ENCODE measurements at places on chromosomes 3 and 15. TPM values are rescaled to one million over a fixed set of nuclear protein-coding genes. Genes with fewer than 3 reads are reported as not detected.
A peak's percentile ranks its signal among the peaks of the same experiment; 100 is the strongest.

Gene MGLL
- total RNA-seq: 25.3 TPM

GRCh38 chr3:105385179-105385578 is 18.5 kb downstream of the ALCAM start:
- H3K36me3 ChIP-seq: peaks cover 6% of the 10 kb centered on the region
- peaks cover 45% of the 10 kb centered on the region for H3K4me1 ChIP-seq
- no peaks in the 10 kb centered on the region for H3K27me3 ChIP-seq
- DNase-seq: no peak

- H3K27ac ChIP-seq: peak overlapping the region; percentile 2
- H3K4me3 ChIP-seq: no peak overlapping the region
- no peak for DNase-seq
- H3K4me1 ChIP-seq: peaks cover 6% of the 10 kb centered on the region
- no peaks in the 10 kb centered on the region for H3K27me3 ChIP-seq
Observed at GRCh38 chr15:63763476-63764123, 70.1 kb downstream of the HERC1 start.

GRCh38 chr3:159732172-159733111 is 256.2 kb upstream of the IL12A start:
- no peaks in the 10 kb centered on the region for H3K36me3 ChIP-seq
- peaks cover 19% of the 10 kb centered on the region for H3K4me1 ChIP-seq
- peak overlapping the region; percentile 81 for H3K4me3 ChIP-seq
- no peaks in the 10 kb centered on the region for H3K27me3 ChIP-seq
- peak overlapping the region; percentile 50 for H3K27ac ChIP-seq
- DNase-seq: peak; percentile 73

Gene FAM43A
- total RNA-seq: 1.3 TPM

DNA sequence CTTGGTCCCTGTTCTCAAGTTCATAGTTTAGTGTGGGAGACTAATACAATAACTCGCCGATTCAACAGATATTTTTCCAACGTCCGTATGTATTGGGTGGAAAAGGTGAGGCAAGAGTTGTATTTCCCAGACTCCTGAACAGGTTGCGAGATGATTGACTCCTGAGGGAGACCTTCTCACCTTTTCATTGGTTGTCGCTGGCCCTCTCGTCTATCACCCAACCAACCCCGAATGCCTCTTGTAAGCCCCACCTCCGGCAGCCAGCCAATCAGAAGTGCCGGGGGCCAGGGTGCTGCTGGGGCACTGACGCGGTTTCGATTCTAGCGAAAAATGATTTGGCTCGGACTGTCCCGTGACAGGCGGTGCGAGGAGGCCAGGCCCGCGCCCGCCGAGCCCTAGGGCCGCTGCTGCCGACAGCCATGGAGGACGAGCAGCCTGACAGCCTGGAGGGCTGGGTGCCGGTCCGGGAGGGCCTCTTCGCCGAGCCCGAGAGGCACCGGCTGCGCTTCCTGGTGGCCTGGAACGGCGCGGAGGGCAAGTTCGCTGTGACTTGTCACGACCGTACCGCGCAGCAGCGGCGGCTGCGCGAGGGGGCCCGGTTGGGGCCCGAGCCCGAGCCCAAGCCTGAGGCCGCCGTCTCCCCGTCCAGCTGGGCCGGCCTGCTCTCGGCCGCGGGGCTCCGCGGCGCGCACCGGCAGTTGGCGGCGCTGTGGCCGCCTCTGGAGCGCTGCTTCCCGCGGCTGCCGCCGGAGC is at the start of gene WHAMM:
Gene WHAMM, plus strand, starts transcription at position 321 of the 753 bp plus-strand sequence. Its CDS starts 99 bp downstream, at position 420.
- no peaks in the 10 kb centered on the region for H3K27me3 ChIP-seq
- peak within 1 kb of the TSS; percentile 84 for H3K4me3 ChIP-seq
- peaks cover 22% of the 10 kb centered on the region for H3K4me1 ChIP-seq
- H3K27ac ChIP-seq: peak within 1 kb of the TSS; percentile 84

GRCh38 chr3:166425900-166426611 is 588.8 kb upstream of the BCHE start:
- H3K36me3 ChIP-seq: no peaks in the 10 kb centered on the region
- H3K27ac ChIP-seq: no peak overlapping the region
- no peak overlapping the region for H3K4me3 ChIP-seq
